Right kidney (tissue), 9 donors: ENCODE measurements at places on chromosomes 1 and 21.

GRCh38 chr1:81678779-81679178, 122.0 kb upstream of the ADGRL2 start:
- no peak for DNase-seq

DNA sequence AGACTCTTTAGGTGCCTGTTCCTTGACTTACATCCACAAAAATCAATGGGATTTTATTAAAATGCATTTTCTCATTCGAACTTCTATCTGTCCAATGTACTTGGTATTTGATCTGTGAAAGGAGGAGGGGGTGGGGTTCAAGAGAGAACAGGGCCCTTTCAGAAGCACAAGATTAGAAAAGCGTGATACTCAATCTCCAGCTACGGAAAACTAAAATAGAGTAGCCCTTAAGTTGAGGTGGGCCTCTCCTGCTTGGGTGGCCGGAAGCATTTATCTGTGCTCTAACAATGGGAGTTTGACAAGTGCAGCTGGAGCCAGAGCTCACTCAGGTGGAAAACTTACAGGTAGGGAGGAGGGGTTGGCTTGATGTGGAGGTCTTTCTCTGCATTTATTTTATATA, 462 bp upstream of the RXRG start:
- DNase-seq = no peak

GRCh38 chr1:59638231-59638711, 176.5 kb upstream of the HOOK1 start:
- peak; percentile 48 for DNase-seq

GRCh38 chr1:169161496-169162194, 55.2 kb downstream of the ATP1B1 start:
- no peak for DNase-seq

- DNase-seq = no peak
These were observed 338.3 kb downstream of the LTN1 start for GRCh38 chr21:28654406-28654805.

DNA sequence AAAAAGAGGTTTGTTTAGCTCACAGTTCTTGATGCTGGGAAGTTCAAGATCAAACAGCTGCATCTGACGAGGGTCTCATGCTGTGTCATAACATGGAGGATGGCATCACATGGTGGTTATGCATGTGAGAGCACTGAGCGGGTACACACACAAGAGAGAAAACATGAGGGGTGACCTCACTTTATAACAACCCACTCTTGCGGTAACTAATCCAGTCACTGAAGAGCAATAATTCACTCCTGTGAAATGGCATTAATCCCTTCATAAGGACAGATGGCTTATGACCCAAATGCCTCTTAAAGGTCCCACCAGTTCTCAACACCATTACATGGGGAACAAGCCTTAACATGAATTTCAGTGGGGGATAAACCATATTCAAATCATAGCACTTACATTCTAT, 23.2 kb upstream of the CHIT1 start:
- no peak for DNase-seq

DNA sequence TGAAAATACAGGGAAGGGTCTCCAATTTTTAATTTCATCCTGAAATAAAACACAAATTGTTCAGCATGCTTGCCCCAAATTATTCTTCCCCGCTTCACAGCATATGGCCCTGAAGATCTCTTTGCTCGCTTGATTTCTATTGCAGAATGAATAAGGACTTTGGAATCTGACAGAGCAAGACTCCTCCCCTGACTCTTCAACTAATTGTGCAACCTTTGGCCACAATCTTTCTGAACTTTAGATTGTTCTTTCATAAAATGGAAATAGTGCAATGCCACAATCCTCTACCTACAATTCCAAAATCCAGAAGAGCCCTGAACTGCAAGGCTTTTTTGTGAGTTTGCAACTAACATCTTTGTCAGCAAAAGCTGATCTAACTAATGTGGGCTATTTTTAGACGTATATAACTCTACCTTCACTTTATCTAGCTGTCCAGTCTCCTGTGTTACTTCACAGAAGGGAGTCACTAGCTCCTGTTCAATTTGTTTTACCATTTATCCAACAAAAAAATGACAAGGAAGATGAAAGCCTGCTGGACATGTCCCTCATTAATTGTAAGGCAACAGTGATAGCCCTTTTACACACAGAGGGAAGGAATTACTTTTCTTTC, 13.4 kb downstream of the RNASEL start:
- no peak for DNase-seq

DNA sequence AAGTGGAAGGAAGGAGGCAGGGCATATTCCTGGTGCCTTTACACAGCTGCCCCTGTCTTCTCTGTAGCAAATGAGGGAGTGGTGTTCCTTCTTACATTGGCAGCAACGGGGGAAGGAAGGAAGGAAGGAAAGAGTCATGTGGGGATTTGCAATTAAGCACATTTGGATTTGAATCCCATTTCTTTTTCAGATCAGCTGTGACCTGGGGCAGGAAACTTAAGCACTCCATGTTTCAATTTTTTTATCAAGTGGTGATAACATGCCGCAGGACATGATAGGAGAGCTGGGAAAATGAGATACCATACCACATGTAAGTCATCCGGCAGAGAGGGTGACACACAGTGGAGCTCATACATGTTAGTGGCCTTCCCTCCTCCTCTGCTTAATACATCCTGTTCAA, 186.8 kb downstream of the APP start:
- DNase-seq = no peak

DNA sequence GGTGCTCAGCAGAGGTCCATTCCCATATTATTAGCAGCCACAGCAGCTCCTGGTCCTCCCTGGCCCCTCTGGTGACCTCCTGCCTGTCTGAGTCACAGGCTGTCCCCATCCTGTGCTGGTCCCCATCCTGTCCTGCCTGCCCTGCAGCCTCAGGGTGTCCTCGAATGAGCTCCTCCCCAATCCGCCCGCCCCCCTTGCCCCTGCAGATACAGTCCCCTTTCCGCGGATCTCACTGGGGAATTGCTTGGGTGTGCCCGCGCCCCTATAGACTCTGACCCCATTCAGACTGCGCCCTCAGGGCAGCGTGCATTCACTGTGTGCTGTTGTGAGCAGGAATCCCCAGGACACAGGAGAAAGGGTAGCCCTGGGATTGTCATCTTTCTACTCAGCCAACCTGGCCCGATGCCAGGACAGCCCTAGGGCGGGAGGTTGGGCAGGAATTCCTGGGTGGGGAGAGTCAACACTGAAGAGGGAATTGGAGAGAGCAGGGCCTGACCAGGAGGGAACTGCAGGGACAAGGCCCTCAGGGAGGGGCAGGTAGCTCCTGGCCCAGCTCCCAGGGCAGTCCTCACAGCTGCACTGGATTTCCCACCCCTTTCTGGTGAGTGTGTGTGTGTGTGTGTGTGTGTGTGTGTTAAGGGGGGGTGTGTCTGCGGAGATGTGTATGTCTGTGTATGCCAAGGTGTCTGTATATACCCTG, 1.1 kb upstream of the GUCA2A start:
- DNase-seq = no peak

DNA sequence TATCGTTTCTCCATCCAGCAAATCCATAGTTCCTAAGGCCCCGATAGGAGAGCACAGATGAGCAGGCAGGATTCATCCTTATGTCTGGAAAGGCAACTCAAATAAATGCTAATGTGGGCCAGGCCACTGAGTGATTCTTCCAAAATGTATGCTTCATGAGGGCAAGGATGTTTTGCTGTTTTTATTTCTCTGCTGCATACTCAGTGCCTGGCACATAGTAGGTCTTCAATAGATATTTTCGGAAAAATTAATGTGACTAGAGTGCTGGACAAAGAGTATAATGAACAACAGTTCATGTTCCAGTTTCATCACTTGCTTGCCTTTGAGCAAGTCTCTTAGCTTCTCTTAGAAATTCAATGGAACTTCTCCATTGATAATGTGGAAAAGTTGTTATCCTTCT, 357.7 kb downstream of the PRDM2 start:
- DNase-seq = no peak

- DNase-seq = no peak
These were observed 26.5 kb upstream of the ITLN1 start for GRCh38 chr1:160911441-160911840.

DNA sequence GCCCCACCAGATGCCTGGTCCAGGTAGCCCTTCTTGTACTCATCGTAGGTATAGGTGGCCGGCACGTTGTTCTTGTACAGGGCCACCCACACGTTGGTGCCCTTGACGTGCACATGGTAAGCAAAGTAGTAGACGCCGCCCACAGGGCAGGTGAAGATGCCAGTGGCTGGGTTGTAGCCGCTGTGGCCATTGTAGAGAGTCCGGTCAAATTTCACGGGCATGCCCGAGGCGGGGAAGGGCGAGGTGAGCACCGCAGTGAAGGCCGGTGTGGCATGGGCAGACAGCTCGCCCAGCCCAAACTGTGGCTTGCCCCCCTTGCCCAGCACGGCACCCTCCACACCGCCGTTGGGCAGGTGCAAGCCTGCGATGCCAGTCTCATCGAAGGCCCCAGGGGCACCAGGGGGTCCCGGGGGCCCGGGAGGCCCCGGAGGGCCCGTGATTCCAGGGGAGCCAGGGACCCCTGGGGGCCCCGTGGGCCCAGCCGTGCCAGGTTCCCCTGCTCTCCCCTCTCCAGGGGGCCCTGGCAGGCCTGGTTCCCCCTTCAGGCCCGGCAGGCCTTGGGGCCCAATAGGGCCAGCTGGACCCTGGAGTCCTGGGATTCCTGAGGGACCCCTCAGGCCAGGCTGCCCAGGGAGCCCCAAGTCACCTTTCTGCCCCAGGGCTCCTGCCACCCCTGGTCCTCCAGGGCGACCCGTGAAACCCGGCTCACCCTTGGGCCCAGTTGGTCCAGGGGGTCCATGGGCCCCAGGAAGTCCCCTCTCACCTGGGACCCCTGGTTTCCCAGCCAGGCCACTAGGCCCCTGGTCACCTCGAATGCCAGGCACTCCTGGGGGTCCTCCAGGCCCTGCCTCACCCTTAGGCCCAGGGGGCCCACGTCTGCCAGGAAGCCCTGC, 9.2 kb downstream of the ADPRS start:
- no peak for DNase-seq

- no peak for DNase-seq
These were observed 38.4 kb downstream of the NEK2 start for GRCh38 chr1:211637066-211637465.
